Stimulated activated CD4-positive, alpha-beta T cell treated with anti-CD3 and anti-CD28 coated beads, Interleukin-1b, Interleukin-23, amount 100 ng/mL, for 48 hours (primary cell): ENCODE measurements at places on chromosomes 1 and 21.

GRCh38 chr1:21741206-21741605 is 41.7 kb downstream of the USP48 start:
- DNase-seq, result no peak

DNA sequence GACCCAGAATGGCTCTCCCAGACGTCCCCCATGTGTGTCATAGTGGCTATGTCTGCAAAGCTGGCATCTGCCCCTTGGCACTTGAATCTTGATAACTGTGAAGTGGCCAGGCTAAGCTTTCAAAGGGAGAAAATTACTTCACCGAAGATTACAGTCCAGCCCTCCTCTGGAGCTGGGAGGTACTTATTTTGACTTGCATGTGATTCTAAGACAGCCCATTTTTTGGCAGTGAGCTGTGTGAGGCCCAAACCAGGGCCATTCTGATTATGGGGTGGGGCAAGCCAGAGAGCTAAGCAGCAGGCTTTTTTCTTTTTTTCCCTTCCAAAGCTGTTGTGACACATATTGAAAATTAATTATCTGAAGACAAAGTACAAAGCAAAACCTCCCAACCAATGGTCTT is 42.1 kb upstream of the C8B start:
- no peak for DNase-seq

- DNase-seq, result no peak
Measured at GRCh38 chr1:169160845-169161495, 54.5 kb downstream of the ATP1B1 start.

DNA sequence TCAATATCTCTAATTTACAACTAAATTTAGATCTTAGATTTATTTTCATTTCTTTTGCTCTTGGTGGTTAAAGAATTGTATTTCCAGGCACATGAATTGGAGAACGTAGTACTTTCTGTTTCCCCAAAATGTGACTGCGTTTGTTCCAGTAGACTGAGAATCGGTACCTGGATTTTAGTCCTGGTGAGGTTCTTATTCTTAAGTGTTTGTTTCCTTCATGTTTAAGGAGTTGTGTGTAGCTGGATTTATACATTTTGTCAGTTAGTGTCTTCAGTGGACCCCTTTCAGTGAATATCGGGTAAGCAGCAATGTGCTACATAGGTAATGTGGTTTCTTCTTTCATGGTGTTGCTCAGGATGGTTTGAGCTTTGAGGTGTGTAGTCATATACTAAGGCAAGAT is 6.8 kb downstream of the MIER1 start:
- no peak for DNase-seq

DNA sequence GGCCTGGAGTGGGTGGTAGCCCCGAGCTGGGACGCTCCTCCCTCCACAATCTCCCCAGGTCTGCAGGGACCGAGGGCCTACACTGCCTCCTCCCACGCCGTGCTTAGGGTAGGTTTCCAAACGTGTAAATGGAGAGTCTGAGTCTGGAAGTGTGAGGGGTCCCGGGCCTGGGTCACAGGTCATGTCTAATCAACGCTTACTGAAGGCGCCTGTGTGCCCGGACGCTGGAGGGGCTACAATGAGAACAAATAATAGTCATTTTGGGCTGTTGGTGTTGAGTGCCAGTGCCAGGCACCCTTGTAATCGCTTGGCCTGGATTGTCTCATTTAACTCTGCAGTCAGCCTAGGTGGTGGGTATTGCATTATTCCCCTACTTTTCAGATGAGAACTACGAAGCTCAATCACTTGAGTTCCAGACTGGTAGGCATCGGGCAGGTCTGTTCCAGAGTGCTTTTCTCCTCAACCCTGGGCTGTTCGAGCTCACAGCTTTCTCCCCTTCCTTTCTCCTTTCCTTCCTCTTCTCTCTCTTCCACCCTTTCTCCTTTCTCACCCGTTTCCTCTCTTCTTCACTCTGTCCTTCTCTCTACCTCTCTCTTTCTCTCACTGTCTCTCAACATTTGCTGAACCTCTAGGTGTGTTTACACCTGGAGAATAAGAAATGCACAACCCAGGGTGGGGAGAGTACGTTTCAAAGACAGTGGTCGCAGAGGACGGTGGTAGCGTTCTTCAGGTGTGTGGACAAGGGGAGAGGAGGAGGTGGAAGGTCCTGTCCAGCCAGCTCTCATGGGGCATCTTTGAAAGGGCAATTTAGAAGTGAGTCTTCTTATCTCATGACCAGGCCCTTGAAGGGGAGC is 883 bp downstream of the SLC66A1 start:
- no peak for DNase-seq

GRCh38 chr21:35508139-35508888 is 459.2 kb upstream of the RUNX1 start:
- DNase-seq, result no peak

GRCh38 chr1:57887964-57888491 is 464.2 kb upstream of the DAB1 start:
- no peak for DNase-seq

DNA sequence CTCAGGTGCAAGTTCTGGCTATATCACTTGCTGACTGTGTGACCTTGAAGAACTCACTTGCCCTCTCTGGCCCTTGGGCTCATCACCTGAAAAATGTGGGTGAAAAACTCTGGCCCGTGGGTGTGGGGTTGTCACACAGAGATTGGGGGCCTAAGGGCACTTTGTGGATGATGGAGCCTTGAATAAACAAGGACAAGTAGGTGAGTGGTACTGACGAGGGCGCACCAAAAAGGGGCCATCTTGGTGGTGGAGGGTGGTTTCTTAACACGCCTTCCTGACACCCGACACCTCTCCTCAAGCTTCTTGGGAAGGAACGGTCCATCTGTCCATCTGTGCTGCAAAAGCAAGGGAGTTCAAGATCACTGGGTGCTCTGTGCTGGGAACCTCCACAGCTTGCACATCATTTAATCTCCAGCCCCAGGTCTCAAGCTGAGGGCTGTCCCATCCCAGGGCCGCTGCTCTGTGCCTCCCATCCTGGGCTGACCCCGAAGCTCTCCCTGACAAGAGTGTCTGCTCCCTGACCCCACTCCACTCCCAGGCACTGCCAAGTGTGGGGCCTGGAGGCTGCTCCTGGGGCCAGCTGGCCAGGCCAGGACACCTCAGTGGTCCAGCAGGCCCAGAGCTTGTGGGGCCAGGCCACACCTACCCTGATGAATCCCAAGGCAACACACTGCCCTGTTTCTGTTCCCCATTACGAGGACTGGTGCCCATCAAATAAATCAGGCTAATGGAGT is 97.3 kb downstream of the GLIS1 start:
- DNase-seq, result no peak

DNA sequence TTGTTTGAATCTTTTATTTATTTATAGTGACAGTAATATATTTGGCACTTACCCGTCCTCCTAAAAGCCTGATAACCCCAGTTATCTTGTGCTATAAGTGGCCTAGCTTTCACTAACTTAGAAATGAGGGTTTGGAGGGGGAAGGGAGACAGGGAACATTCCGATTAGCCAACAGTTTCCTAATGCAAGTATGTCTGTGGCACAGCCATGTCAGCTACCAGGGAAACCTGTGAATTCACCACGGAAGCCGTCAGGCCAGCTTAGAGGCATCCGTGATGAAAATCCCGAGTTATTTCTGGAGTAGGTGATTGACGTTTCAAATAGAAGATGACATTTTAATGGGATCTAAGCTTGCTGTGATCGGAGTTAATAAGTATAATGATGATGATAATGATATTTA is 39.4 kb upstream of the BCL10 start:
- no peak for DNase-seq

DNA sequence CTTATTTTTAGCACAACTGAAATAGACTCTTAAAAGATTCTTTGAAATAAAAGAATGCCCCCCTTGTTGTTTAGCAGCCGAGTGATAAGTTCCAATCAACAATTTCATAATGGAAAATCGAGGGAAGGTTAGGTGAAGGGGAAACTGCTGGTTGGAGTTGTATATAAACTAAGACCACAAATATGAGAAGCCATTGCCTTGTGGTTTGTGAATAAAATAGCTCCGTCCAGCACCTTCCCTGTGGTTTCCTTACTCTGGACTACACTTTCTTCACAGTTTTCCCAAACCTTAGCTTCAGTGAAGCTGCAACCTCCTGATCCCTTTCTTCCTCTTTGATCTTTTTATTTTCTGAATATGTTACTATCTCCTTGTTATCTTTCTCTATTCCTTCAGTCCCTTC is 6.7 kb upstream of the RAB3GAP2 start:
- DNase-seq, result no peak

- no peak for DNase-seq
Measured at GRCh38 chr1:23628951-23629387, 62.6 kb upstream of the RPL11 start.

GRCh38 chr1:204692841-204693356 is 7.4 kb upstream of the LRRN2 start:
- DNase-seq, result no peak

GRCh38 chr1:212437179-212437798 is 4.6 kb downstream of the NENF start:
- DNase-seq, result no peak

- DNase-seq, result no peak
Measured at GRCh38 chr1:180431683-180432082, 70.7 kb downstream of the ACBD6 start.

DNA sequence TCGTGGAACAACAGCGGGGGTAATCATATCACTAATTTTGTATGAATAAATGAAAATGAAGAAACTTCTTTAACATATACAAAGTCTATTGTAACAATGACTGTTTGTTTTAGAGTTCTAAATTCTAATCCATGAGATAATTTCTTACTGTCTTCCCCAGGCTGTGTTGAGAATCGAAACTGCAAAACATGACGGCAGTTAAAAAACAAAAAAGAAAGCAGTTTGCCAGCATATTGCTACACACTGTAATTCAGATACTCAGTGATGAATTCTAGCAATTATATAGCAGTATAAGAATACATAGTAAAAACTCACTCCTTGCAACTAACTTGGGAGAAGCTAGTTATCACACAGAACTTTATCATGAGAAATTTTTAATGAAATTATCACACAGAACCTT is 22.1 kb downstream of the INSL5 start:
- no peak for DNase-seq

- no peak for DNase-seq
Measured at GRCh38 chr1:7366955-7367665, 404.0 kb upstream of the VAMP3 start.

DNA sequence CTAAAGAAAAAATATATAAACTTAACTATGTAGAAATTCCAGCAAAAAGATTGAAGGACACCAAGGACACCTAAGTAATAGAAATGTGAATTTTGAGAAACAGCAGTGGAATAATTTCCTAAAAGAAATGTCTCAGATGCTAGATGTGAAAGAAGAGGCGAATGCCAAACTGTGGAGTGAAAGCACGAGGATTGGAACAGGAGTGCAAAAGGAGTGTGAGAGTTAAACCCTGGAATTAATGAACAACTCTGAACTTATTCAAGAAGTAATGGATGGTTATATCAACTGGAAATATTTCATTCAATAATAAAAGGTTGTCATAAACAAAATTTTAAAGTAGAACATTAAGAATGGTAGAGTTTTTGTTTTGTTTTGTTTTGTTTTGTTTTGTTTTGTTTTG is 78.5 kb upstream of the SGIP1 start:
- no peak for DNase-seq

DNA sequence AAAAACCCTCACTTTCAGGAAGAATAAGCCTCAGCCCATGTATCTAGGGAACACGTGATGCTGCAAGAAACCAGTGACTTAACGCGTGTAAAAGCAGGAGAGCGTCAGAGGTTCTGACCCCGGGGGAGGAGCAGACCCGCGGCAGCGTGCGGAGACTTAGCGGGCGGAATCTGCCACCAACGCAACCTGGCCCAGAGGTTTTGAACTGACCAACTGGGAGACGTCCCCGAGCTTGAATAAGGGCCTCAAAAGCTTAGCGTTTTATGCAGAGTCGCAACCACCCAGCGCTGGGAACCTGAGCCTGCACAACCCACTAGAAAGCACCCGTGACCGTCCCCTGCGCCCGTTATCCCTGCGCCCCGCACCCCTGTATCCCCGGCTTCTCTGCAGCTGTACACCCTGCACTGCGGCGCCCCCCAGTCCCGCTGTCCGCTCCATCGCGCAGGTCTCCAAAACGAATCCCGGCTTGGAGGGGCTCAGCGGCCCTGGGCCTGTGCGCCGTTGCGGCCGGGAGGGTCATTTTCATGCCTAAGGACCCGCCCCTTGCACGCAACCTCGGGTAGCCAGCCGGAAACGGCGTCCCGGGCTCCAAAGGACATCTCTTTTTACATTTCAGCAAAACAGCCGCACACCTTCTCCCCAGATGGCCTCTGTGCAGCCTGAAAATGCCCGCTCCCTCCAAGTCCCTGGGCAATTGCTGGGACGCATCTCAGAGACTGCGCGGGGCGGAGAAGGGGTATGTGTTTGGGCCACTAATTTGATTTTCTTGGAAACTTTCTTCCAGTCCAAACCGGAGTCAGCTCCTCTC is 29.4 kb upstream of the TRIM17 start:
- peak; percentile 34 for DNase-seq

- DNase-seq, result no peak
Measured at GRCh38 chr1:240314845-240315801, 223.4 kb downstream of the FMN2 start.

- no peak for DNase-seq
Measured at GRCh38 chr1:191508239-191508638, 650.0 kb upstream of the RGS18 start.

DNA sequence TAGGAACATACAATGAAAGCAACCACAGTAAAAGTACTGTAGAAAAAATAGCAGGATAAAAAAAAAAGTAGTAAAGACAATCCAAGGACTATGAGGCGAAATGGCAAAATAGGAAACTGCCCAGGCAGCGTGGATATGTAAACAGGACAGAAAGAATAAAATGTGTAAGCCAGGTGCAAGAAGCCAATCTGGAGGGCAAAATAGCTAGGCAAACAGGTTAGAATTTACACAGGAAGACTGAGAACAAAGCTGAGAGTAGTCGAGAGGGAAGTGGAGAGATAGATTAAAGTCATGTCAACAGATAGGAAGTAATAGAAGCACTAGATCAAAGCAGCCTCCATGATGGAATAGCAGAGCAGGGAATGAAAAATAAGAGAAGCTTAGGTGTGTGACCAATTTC is 124.2 kb upstream of the B3GALT2 start:
- no peak for DNase-seq

- DNase-seq, result no peak
Measured at GRCh38 chr1:159867664-159868026, 5.2 kb upstream of the VSIG8 start.

GRCh38 chr1:223030871-223031400 is 112.1 kb downstream of the TLR5 start:
- no peak for DNase-seq

DNA sequence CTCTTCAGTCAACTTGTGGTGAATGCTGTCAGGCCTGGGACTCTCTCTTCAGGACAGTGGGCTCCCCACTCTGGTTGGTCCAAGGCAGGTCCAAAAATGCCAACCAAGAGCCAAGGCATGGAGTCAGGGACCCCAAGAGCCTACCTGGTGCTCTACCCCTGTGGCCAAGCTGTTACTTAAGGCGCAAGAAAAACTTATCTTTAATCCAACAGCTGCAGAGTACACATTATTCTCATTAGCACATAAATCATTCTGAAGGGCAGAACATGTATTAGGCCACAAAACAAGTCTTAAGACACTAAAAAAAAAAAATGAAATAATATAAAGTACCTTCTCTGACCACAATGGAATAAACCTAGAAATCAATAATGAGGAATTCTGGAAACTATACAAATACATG is 65.7 kb downstream of the FAF1 start:
- no peak for DNase-seq

- DNase-seq, result no peak
Measured at GRCh38 chr1:229619002-229619401, 6.9 kb downstream of the TAF5L start.
